ENCODE measurements at places on chromosomes 3 and 15.

DNA sequence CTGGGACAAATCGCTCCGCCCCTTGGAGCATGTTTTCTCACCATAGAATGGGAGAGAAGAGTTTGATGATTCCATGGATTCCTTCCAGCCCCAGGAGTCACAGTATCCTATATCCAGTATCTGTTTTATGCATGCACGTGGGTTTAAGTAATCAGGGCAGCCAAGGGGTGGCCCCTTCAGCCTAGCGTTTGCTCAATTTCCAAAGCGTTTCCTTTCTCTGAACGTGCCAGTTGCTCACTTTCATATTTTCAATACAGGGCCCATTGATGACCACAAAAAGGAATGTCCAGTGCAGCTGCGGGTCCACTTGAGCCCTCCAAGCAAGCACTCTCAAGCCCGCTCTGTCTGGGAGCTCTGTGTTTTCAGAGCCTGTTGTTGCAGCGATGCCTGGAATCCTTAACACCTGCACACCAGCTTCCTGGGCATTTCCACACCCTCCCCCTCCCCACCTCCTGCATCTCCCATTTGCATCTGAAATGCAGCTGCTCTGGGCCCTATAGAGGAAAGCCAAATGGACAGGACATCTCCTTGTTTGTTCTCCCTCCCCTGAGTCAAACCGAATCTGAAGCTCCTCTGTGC, 164.3 kb upstream of the LPP start:
- DNase-seq: no peak

DNA sequence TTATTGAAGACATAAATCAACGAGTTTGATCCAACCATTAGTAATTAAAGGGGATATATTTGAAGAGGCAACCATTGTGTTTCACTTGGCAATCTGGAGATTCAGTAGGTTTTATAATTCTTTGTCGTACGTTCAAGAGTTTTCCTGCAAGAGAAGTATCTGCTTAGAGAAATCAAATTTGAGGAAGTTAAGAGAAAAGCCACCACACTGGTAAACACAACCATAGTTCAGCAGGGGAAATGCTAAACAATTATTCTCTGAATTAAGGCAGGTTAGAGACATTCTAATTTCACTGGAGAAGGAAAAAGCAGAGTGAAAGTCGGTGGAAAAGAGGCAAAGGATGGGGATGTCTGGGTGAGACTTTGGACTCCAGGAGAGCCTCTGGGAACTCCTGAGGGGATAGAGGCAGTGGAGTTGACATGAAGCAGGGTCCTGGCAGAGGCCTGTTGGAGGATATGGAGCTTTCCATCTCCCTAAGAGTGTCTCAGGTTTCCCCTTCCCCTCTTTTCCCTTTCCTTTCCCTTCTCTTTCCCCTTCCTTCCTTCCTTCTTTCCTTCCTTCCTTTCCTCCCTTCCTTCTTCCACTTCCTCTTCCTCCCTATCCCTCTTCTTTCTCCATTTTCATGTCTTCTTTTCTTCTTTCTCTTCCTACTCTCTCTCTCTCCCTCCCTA, 26.5 kb downstream of the SPINK8 start:
- DNase-seq: no peak

GRCh38 chr3:98531622-98532274, at the start of gene GPR15:
Gene GPR15 (plus strand): TSS chr3:98531978. CDS start chr3:98532034, 56 bp downstream.
- DNase-seq: no peak

- no peak for DNase-seq
Observed at GRCh38 chr15:40932649-40933516, 3.7 kb downstream of the DLL4 start.

GRCh38 chr15:92069308-92070250, 216.1 kb downstream of the SLCO3A1 start:
- peak; percentile 51 for DNase-seq

DNA sequence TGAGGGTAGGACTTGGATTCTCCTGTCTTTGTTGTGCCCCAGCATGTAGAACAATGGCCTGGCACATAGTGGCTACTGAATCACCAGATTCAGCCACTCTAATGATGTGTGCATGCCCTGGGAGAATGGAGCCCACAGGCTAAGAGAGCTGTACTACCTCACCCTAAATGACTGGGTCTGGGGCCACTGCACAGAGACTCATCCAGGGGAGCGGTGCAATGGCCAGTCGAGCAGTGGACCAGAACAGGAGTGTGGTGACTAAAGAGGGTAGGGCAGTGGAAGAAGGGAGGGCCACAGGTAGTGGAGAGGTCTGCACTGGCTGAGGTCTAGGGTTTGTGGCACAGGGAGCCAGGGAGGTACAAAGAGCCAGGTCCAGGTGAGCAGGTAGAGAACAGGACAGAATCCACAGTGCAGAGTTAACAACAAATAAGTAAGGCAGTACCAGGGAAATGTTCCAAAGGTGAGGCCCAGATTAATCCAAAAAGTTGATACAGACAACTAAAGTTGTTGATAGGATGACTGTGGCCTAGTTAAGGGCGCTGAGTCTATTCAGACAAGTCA, 142.7 kb upstream of the ATP11B start:
- no peak for DNase-seq

- no peak for DNase-seq
Observed at GRCh38 chr15:69410248-69410874, 3.8 kb upstream of the KIF23 start.

DNA sequence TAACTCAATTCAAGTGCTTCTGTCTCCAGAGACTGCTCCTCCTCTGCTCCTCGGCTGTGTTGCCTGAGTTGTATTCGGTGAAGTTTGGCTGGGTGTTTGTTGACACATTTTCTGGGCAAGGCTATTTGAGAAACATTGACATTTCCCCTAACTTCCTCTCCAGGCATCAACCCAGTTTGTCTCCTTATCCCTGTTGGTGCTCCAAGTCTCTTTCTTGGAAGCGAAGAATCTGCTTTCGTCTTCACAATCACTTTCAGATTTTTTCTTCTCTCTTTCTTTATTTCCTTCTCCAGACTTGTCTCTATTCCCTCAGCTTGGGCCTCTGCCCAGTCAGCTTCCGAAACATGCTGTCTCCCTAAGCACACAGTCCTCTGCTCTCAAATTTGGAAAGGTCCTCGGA, 84.7 kb downstream of the ETV5 start:
- DNase-seq: no peak

DNA sequence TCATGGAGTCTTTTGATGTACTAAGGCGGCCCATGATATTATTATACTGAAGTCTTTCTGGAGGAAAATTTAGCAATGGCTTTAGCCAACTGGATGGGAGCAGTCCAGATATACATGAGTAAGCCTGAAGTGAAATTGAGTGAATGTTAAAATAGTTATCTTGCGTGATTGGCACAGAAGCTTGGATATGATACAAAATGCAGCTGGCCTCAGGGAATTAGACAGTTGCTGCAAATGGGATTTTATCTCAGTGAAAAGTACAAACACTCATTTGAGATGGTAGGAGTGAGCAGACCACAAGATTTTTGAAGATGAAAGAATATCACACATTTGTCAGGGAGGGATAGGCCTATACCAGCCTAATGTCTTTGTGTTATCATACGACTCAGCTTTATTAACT, 8.9 kb downstream of the LMOD3 start:
- DNase-seq: no peak

GRCh38 chr3:78937475-78937874, 830.3 kb downstream of the ROBO1 start:
- no peak for DNase-seq

DNA sequence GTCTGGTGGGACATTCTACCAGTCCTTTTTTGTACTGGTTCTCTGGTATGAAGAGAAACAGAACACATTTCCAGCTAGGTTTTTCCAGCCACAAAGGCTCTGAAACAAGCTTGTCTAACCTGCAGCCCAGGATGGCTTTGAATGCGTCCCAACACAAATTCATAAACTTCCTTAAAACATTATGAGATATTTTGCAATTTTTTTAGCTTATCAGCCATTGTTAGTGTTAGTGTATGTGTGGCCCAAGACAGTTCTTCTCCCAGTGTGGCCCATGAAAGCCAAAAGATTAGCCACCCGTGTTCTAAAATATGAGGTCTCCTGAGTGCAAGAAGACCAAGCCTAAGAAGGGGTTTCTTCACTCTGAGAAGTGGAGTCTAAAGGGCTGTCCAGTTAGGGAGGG, 18.4 kb upstream of the TIMP4 start:
- DNase-seq: no peak

GRCh38 chr15:35717721-35718120, 171.8 kb upstream of the DPH6 start:
- no peak for DNase-seq

DNA sequence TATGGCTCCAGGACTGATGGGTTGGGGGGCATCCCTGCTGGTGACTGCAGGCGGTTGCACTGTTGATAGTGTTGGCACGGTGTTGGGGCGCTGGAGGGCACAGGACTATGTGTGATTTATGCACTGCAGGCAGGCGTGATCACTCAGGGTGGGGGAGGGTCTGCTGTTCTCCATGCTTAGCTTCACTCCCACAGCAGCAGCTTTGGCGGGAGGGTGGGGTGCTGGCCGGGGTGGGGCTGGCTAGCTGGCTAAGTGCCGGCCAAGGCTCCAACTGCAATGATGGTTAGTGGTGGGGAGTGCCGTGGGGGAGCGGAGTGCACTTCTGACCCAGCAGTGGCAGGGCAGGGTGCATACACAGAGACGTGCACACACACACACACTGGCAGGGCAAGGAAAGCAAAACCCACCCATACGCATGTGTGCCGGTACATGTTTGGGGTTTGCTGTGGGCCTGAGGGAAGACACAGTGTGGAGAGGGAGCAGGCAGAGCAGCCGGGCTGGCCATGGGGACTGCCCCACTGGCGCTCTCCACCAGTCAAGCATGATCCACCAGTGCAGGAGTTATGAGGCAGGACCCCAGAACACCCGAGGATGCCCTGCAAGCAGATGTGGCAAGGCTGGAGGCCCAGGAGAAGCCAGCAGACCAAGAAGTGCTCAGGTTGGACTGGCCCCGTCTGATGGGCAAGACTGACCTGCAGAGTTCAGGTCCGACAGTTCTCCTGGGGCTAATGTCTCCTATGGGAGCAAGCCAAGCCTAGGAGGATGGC, 16.5 kb upstream of the FGF7 start:
- no peak for DNase-seq

DNA sequence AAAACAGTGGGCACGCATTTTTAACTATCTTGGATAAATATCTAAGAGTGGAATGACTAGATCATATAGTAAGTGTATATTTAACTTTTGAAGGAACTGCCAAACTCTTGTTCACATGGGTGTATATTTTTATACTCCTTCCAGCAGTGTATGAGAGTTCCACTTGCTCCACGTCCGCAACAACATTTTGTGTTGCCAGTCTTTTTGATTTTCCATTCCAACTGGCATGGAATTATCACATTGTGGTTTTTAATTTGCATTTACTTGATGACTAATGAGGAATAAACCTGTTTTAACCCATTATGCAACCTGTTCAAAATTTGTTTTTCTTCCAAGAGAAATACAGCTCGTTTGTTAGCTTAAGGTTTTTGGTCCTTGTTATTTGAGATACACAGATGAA, 51.6 kb downstream of the ZNF621 start:
- no peak for DNase-seq

DNA sequence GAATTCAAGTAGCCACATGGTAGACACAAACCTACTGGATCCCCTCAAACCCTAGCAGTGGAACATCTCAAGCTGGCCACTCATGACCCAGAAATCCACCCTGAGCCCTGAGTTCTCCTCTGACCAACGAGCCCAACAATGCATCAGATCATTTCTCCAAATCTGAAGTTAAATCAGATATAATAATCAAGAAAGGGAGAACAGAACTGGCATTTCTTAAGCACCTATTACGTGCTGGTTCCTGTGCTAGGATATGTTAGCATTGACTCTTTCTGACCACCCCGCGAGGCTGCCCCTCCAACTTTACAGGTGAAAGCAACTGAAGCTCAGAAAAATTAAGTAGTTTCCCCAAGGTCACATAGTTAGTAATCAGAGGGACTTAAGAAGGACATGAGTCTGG, 51.5 kb upstream of the CCDC174 start:
- DNase-seq: no peak

DNA sequence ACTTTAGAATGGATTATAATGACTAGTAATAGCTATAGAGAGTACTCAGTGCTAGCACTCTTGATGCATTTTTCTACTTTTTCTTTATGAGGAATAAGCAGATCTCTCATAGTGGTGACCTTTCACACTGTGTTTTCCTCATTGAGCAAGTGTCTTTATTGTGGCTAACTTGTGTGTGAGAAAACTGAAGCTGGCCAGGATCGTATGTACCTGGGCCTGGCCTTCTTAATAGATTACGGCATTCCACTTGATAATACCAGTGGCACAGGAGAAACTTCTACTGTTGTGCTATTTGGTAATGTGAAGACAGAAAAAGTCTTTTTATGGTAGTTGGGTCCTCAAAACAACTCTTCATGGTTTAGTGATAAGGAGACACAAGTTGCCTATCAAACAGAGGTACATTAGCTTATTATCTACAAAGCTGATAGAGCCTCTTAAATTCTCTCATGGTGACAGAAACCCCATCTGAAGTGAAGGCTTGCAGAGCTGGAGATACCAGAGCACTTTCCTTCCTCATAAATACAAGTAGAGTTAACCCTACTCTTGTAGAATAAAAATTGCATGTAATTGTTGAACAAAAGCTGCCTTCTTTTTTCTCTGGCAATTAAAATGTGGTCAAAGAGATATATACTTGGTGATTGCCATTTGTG, 64.6 kb downstream of the LYSMD4 start:
- no peak for DNase-seq

DNA sequence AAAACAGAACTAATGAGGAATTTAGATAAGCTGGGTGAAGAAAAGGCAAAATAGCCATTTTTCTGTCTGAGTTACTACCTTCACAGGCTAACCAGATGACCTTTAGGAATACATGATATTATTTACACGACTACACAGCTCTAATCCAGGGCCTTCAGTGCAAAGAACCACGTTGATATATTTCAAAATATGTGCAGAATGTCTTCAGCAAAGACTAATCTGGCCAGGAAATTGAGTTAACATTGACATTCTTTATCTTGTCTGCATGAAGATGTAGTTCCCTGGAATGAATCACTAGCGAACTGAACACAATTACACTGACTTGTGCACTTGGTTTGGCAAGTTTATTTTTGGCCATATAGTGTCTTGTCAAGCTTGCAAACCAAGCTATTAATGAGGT, 41.5 kb downstream of the PDHB start:
- DNase-seq: no peak

DNA sequence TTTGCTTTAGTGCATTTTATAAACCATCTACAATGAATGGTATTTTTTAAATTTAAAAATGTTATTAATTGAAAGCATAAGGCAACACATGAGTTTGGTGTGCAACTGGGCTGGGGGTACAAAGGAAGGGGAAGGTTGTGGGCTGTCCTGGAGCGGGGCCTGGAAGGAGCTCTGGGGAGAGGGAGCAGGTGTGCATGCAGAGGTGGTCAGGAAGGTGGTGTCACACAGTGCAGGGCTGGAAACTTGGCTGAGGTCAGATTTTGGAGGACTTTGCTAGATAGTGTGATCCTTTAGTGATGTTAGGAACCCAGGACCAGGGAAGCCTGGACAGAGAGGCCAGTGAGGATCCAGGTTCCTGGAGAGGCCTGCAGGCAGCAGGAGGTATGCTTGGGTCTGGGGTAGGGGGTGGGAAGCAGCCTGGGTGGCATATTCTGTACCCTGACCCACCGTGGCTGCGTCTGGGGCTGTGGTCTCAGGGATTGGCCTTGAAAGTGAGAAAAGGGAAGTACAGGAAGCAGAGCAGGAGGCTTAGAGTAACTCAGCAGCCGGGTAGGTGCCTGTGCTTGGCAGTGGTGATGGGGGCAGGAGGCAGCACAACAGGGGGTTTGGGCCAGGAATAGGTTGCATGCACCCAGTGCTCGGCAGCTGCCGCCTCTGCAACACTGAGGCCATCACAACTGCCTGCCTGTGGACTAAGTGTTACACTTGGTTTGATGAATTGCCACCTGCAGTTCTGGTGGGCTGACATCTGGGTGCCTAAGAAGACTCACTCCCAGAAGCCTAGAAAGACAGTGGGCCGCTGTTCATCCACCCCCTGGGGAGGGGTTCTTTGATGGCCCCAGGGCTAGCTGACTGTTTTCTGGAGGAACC, 33.0 kb downstream of the KY start:
- DNase-seq: no peak
